Hematopoietic multipotent progenitor cell treated with erythropoietin and hydrocortisone succinate and interleukin-3 and kit ligand, for 17 days (in vitro differentiated cells): ENCODE measurements at places on chromosomes 7 and 10.

DNA sequence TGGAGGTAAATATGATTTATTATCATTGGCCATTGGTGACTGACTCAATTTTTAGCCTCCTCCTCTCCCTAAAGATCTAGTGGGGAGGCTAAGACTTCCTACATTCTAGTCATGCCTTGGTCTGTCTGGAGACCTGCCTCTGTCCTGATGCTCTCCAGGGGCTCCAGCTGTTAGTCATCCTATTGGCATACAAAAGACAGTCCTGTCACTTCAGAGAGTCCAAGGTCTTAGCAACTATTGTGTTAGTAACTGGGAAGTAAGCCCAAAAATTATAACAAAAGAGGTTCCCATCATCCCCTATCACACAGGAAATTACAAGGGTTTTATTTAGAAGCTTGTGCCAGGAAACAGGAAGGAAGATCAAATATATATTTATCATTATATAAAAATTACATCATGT lies 400.6 kb upstream of the VSTM2A start:
- no peak for DNase-seq

DNA sequence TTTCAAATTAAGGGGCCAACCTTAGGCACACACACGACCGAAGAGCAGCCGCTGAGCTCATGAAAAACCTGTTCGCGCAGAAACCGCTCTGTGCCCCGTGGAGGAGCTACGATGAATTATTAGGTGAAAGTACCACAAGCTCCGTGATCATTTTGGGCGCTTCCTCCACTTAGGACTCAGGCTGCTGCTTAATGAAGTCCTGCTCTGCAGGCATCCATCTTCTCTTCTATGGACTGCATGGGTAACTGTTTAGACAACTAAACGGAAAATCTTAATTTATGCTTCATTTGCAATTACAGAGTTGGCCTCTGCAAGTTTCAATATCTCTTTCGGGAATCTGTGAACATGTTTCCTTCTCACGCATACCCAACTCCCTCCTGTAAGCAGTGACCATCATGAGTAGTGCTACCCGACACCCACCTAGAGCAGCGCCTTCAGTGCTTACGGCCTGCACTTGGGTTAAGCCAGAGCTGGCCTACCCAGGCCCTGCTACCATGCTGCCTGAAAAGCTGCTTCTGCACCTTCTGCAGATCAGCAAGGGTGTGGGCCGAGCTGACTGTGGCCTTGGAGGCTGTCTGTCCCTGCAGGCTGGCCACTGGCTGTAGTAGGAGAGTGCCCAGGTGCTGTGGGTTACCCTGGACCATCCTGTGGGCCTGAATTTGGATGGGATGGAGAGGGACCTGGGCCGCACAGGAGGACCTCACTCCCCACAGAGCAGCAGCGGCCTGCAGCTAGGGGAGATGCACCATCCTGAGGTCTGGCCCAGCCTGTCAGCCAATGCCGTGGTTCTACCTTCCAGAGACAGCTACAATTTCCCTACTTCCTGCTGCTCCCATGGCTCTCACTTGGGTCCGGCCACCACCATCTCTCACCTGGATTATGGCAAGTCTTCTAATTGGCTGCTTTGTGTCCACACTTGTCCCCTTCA lies 36.0 kb downstream of the GNA12 start:
- DNase-seq: no peak

GRCh38 chr7:158032561-158033115 lies 555.0 kb downstream of the PTPRN2 start:
- no peak for DNase-seq

DNA sequence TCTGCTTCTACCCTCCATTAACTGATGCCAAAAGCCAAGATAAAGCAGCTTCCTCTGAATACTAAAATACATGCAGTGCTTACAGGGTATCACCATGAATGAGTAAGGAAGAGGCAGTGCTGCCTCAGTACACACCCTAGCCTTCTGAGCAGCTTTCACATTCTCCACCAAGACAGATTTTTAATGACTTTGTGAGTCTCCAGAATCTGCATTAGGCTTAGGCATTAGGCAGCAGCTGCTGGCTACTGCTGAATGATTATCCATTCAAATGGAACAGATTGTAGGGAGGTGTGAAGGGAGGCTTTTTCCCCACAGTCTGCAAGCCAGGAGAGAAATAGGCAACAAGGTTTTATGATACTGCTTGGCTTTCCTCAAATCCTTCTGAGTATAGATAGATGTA lies 1226.7 kb upstream of the LRRN3 start:
- no peak for DNase-seq

GRCh38 chr10:11115337-11115736 lies 97.7 kb downstream of the CELF2 start:
- no peak for DNase-seq

DNA sequence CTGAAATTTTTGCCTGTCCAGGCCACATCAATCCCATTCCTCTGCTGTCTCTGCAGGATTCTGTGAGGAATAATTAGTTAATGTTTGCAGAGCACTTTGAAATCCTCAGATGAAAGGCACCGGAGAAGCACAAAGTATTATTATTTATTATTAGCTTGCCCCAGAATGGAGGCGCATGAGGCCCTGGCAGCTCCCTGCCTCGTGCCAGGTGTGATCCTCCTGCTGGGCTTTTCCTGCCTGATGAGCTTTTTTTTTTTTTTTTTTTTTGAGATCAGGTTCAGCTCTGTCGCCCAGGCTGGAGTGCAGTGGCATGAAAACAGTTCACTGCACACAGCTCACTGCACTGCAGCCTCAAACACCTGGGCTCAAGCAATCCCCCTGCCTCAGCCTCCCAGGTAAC lies 65.2 kb downstream of the TCF7L2 start:
- no peak for DNase-seq

DNA sequence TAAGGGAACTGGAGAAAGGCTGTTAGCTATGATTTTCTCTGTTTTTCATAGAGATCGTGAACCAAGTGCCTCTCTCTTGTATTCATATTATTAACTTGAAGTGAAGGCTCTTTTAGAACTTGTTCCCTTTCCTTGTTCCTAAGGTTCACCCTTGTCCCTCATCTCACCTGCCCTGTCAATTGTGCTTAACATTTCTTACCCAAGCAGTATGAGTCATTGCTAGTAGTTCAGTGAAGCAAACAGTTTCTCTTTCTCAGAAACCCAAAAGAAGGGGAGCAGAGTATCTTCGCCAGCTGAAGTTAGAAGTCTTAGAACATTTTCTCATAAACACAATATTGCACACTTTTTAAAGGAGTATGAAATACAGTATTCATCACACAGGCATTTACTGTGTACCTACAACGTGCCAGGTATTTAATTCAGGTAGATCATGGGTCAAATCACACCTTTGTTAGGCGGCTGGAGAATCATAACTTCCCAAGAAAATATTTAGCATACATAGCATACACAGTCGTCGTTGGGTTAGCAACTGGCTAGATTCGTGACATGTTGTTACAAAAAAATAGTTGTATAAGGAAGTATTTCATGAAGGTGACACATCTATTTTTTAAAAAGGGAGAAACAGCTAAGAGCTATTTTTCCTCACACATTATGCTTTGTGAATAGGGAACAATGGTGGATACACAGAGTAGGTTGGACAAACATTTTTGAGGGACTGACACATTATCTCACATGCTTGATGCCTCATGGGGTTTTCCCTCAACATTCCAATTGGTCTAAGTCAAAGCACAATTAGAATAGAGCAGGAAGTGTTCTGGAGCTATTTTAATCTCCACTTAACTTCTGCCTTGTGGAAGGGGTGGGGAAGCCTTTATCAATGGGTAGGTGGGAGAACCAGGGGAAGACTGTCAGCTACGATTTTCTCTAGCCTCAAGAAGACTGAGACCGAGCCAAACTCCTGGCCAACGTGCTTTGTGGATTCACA lies 13.2 kb downstream of the HDAC9 start:
- no peak for DNase-seq

DNA sequence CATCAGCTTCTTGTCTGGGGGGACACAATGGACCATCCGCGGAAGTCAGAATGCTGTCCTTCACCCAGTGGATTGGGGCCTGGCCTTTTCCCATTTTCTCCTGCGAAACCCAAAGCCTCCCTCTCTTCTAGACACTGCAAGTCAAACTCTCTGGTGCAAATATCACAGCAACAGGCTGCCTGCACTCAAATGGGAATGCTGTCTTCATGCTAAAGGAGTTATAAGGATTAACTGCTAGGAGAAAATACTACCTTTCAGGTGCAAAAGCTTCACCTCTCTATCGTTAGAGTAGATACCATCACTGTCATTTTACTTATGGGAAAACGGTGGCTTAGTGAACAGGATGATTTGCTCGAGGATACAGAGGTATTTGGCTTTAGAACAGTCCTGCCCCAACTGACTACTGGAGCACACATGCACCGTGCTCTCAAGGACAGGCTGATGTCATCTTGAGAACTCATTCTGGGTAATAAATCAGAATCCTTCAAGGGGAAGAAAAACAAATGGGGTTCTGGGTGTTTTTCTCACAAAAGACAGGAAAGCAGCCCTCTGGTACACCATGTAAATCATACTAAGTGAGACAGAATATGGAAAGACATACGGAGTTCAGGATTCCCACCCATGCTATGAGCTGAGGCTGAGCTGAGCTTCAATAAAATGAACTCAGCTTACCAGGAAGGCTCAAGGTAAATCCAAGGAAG lies 100.9 kb downstream of the SAMD9 start:
- DNase-seq: no peak

DNA sequence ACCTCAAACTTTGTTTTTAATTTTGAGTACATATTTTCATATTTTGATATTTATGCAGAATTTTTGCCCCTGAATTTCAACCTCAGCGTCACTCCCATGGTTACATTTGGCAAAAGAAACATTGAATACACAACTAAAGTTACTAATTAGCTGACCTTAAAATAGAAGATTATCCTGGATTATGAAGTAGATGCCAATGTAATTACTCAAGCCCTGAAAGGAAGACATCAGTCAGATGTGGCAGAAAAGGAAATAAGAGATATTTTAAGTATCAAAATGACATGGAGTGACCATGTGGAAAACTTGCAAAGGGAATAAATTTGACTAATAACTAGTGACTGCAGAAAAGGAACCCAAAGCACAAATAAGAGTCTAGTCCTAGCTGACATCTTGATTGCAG lies 701.3 kb upstream of the KCND2 start:
- DNase-seq: no peak

DNA sequence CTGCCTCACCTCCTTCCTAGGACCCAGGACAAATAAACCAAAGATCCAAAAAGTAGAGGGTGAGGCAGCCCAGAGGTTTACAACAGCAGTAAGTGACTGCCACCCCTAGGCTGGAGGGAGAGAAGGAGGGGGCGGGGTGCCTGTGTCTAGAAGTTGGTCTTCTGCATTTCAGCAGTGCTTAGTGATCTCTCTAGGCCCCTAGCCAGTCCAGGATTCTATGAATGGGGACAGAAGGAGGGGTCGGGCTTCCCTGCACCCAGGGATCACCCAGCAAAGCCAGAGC lies 62.8 kb upstream of the KDM7A start:
- DNase-seq: no peak

DNA sequence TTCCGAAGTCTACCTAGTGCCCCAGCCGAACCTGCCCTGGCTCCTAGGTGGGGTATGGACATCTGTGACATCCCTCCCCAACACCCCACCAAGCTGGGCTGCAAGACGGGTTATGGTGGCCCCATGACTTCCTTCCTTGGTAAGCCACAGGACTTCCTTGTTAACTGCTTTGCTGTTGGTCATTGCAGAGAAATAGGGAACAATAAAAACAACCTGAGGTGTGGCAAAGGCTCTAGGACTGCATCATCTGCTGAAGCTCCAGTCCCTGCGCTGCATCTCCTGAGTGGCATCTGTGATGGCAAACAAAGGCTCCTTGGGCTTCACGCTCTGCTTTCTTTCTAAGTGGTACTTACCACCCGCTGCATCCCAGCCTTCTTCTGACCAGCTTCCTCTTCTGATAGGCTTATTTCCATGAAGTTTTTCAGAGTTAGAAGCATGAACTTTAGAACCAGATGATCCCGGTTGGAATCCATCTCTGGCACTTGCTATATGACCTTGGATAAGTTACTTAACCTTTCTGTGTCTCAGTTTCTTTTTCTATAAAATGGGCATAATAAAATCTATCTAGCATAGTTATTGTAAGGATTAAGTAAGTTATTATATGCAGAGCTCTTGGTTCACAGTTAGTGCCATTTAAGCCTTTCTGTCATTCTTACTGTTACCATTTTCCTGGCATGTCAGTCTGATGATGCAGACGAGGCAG lies 216.8 kb downstream of the RPS24 start:
- no peak for DNase-seq

GRCh38 chr10:34812771-34813170 lies 2.3 kb downstream of the PARD3 start:
- DNase-seq: no peak

DNA sequence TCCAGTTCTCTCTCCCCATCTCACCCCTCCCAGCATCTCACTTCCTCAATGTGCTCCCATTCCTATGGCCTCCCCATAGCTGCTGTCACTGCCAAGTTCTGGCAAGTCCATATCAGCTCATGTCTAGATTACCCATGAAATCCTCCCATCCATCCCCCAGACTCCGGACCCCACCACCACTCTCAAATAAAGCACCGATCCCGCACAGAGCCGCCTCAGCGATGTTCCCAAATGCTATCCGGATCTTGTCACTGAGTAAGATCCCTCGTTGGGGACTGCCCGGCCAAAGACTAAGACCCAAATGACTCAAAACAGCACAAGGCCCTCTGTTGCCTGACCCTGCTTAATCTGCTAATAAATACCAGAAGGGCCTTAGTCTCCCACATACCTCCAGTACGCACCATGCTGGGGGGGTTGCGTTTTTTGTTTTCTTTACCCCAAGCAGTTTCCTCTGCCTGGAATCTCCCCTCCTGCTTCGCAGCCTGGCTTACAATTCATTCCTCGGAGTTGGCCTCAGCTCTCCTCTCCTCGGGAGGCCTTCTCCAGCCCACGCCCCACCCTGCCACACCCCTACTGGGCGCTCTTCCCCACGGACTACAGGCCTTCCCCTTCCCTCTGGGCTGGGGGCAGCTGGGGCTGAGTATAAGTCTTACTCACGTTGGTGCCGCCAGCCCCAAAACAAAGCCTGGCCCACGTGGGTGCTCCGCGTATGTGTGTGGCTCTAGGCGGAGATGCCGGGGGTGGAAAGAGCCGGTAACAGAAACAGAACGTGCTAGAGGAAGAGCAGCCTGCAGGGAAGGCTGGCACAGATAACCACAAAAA lies 1.8 kb upstream of the DUSP5 start:
- no peak for DNase-seq

DNA sequence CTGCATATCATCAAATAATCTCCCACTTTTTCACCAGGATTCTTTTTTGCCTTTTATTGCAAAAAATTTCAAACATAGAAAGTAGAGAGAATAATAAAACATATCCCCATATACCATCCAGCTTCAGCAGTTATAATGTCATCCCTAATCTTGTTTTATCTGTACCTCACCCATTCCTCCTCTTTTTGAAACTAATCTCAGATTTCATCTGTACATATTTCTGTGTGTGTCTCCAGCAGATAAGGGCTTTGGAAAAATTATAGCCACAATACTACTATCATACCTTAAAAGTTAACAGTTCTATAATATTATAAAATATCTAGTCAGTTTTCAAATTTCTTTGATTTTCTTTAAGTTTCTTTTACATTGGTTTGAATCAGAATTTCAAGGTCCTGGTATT lies 7.6 kb upstream of the ENTPD1 start:
- DNase-seq: no peak
